Activated CD4-positive, alpha-beta T cell treated with anti-CD3 and anti-CD28 coated beads for 36 hours (primary cell): ENCODE measurements at places on chromosomes 7 and 10. TPM values are rescaled to one million over a fixed set of nuclear protein-coding genes. Genes with fewer than 3 reads are reported as not detected.

The ARHGEF35 gene
- total RNA-seq, result 6.3 TPM

The MARVELD1 gene
- total RNA-seq, result 1.9 TPM

The LIPM gene
- total RNA-seq, result not detected

The HOXA9 gene
- not detected for total RNA-seq

The ZNF503 gene
- total RNA-seq, result 0.40 TPM

The HOXA6 gene
- total RNA-seq, result not detected

The FBXL13 gene
- total RNA-seq, result 0.83 TPM

The NT5C3A gene
- total RNA-seq, result 40.9 TPM

- H3K27me3 ChIP-seq, result no peaks in the 10 kb centered on the region
- H3K27ac ChIP-seq, result no peak overlapping the region
- no peaks in the 10 kb centered on the region for H3K4me1 ChIP-seq
- no peak overlapping the region for H3K4me3 ChIP-seq
- DNase-seq, result no peak
Observed at GRCh38 chr10:78420946-78421735, 387.5 kb downstream of the RPS24 start.

- no peak for DNase-seq
- H3K27me3 ChIP-seq, result no peaks in the 10 kb centered on the region
- no peak overlapping the region for H3K27ac ChIP-seq
- no peaks in the 10 kb centered on the region for H3K4me1 ChIP-seq
Observed at GRCh38 chr10:83253011-83253671, 886.2 kb upstream of the GHITM start.

GRCh38 chr7:80770061-80770460, 131.6 kb downstream of the CD36 start:
- H3K4me1 ChIP-seq, result no peaks in the 10 kb centered on the region
- H3K27ac ChIP-seq, result no peak overlapping the region
- H3K4me3 ChIP-seq, result no peak overlapping the region
- no peak for DNase-seq
- no peaks in the 10 kb centered on the region for H3K27me3 ChIP-seq

GRCh38 chr7:57424515-57425238, 25.3 kb upstream of the ZNF716 start:
- H3K36me3 ChIP-seq, result peaks cover 3% of the 10 kb centered on the region
- H3K27ac ChIP-seq, result no peak overlapping the region
- no peaks in the 10 kb centered on the region for H3K4me1 ChIP-seq
- H3K4me3 ChIP-seq, result no peak overlapping the region
- DNase-seq, result no peak

GRCh38 chr10:95201736-95202135, 7.7 kb downstream of the ACSM6 start:
- H3K4me1 ChIP-seq, result no peaks in the 10 kb centered on the region
- DNase-seq, result no peak

- no peak overlapping the region for H3K27ac ChIP-seq
- no peak overlapping the region for H3K4me3 ChIP-seq
- no peaks in the 10 kb centered on the region for H3K27me3 ChIP-seq
- peaks cover 42% of the 10 kb centered on the region for H3K4me1 ChIP-seq
Observed at GRCh38 chr7:23520582-23520981, 11.2 kb downstream of the TRA2A start.

- H3K4me3 ChIP-seq, result no peak overlapping the region
- peaks cover 2% of the 10 kb centered on the region for H3K36me3 ChIP-seq
- H3K27me3 ChIP-seq, result peaks cover 4% of the 10 kb centered on the region
- DNase-seq, result no peak
- no peak overlapping the region for H3K27ac ChIP-seq
Observed at GRCh38 chr7:1762238-1762945, 92.3 kb downstream of the ELFN1 start.

DNA sequence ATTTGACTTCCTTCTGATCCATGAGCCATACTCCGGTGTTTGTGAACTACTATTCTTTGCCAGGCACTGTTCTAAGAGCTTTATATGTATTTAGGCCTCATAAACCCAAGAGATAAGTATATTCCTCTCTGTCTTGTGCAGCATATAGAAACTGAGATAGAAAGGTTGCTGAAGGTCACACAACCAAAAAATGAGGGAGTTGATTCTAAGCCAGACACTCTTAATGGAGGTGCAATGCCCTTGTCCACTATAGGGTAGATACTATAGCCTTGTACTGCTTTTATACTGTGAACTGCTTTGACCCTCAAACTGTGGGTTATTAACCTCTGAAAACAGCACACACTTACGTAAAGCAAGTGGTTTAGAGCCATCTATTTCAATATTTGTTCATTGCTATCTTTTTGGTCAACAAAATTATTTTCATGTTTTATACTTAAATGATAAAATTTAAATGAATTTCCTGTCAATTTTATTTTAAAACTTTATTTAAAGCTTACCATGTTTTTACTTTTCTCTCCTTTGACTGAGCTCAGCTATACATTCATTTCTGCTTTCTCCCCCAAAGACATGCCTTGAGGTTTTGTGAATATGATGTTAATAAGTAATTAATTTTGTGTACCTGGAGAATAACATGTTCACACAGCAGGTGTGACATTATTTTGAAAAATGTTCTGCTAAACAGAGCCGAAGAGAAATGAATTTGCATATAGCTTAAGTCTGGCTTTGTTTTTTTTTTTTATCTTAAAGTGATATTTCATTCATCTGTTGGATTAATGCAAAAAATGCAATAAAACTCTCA, 687.3 kb downstream of the DNAJB9 start:
- no peak overlapping the region for H3K27ac ChIP-seq
- no peak for DNase-seq
- no peaks in the 10 kb centered on the region for H3K4me1 ChIP-seq
- no peaks in the 10 kb centered on the region for H3K36me3 ChIP-seq

DNA sequence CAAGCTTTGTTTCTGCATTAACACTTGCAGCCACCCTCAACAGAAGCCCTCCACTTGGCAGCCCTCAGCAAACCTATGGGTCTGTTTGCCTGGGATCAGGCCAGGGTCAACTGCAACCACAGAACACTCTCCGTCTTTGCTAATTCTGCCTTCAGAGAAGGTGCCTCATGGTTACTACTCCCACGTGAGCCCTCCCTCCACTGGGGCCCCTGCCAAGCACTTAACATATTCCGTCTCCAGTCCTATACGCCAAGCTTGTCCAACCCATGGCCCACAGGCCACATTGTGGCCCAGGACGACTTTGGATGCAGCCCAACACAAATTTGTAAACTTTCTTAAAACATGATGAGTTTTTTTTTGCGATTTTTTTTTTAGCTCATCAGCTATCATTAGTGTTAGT, 54.7 kb downstream of the HSPA12A start:
- no peak for DNase-seq
- peaks cover 24% of the 10 kb centered on the region for H3K27me3 ChIP-seq
- no peaks in the 10 kb centered on the region for H3K36me3 ChIP-seq
- H3K4me1 ChIP-seq, result no peaks in the 10 kb centered on the region
- H3K27ac ChIP-seq, result no peak overlapping the region
- H3K4me3 ChIP-seq, result no peak overlapping the region

DNA sequence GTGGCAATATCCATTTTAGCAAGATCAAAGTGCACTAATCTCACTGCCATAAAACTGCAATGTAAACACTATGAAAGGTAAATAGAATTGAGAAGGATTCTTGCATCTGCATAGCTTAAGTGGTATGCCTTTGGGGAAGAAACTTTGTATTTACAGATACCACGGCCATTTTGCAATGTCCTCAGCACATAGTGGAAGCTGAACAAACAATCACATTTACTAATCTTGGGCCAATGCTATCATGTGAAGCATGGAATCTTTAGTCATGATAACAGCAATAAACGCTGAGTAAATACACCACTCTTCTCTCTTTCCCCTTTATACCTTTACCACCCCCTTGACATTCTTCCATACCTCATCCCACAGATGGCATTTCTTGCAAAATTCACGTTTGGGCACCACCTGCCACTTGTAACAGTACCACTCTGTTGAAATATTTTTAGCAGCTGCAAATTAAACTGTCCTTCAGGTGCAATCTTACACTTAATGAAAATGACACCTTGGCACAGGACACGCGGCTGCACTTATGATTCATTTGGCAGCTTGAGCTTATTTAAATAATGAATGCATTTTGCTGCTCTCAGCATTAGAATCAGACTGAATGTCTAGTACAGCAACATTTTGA, 171.8 kb downstream of the SEMA3A start:
- no peaks in the 10 kb centered on the region for H3K27me3 ChIP-seq
- H3K4me3 ChIP-seq, result no peak overlapping the region
- H3K27ac ChIP-seq, result no peak overlapping the region
- no peaks in the 10 kb centered on the region for H3K36me3 ChIP-seq
- H3K4me1 ChIP-seq, result no peaks in the 10 kb centered on the region

DNA sequence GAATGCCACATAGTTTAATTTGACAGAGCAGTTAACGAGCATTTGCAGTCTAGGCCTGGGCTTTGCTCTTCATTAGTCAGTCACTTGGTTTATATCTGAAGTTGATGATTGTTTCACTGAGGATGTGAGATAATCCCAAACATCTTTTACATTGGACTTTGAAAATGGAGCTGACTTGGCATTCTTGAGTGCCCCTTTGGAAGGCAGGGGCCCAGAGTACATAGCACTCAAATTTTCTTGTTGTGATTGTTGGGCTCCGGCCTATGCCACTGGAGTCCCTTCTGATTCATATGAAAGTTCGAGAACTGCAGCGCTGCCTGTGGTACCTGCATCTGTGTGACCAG, 21.9 kb downstream of the DNAJB6 start:
- DNase-seq, result no peak
- peaks cover 42% of the 10 kb centered on the region for H3K4me1 ChIP-seq
- H3K27me3 ChIP-seq, result no peaks in the 10 kb centered on the region

DNA sequence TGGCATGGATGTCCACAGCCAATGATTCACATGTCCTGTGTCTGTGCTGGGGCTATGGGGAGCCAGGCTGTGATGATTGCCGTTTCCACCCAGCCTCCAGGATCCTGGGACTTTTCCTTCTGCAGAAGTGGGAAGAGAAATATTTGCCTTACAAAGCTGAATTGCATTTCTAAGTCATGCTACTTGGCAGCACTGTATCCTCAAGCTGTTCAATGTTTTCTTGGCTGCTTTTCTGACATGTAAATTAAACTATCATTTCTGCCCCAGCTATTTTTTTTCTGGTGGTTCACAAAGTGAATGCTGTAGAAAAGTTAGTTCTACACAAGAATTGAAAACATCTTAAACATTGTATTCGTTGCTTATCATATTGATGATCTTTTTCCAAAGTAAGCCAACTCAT, 51.9 kb upstream of the TCERG1L start:
- DNase-seq, result no peak
- peaks cover 2% of the 10 kb centered on the region for H3K27me3 ChIP-seq
- H3K27ac ChIP-seq, result no peak overlapping the region
- H3K4me1 ChIP-seq, result no peaks in the 10 kb centered on the region

GRCh38 chr10:99279626-99280111, 44.0 kb upstream of the HPSE2 start:
- H3K36me3 ChIP-seq, result no peaks in the 10 kb centered on the region
- H3K27me3 ChIP-seq, result peaks cover 15% of the 10 kb centered on the region
- no peaks in the 10 kb centered on the region for H3K4me1 ChIP-seq
- H3K27ac ChIP-seq, result no peak overlapping the region
- no peak for DNase-seq

DNA sequence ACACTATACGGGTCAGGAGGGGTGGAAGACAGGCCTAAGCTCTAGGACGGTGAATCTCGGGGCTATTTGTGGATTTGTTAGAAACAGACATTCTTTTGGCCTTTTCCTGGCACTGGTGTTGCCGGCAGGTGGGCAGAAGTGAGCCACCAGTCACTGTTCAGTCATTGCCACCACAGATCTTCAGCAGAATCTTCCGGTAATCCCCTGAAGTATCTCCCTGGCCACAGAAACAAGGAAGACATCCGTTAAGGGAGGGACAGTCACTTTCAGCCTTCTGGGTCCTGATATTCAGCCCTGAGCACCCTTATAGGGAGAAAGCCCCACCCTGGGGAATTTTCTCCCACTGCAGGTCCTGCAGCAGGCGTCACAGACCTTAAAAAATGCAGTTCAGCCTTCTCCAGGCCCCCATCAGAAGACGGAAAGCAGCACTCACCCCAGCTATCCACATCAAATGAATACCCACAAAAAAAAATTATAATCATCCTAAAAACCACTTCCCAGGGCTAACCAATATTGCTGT, 23.2 kb downstream of the PLAC9 start:
- H3K27ac ChIP-seq, result peak overlapping the region; percentile 70
- DNase-seq, result no peak
- peaks cover 10% of the 10 kb centered on the region for H3K4me1 ChIP-seq
- peaks cover 84% of the 10 kb centered on the region for H3K36me3 ChIP-seq
- H3K4me3 ChIP-seq, result no peak overlapping the region
- no peaks in the 10 kb centered on the region for H3K27me3 ChIP-seq

GRCh38 chr10:15167411-15168290, 842 bp downstream of the NMT2 start:
- DNase-seq, result peak; percentile 67
- H3K4me3 ChIP-seq, result peak overlapping the region; percentile 82
- H3K4me1 ChIP-seq, result peaks cover 58% of the 10 kb centered on the region
- H3K27me3 ChIP-seq, result no peaks in the 10 kb centered on the region
- H3K27ac ChIP-seq, result peak overlapping the region; percentile 86

DNA sequence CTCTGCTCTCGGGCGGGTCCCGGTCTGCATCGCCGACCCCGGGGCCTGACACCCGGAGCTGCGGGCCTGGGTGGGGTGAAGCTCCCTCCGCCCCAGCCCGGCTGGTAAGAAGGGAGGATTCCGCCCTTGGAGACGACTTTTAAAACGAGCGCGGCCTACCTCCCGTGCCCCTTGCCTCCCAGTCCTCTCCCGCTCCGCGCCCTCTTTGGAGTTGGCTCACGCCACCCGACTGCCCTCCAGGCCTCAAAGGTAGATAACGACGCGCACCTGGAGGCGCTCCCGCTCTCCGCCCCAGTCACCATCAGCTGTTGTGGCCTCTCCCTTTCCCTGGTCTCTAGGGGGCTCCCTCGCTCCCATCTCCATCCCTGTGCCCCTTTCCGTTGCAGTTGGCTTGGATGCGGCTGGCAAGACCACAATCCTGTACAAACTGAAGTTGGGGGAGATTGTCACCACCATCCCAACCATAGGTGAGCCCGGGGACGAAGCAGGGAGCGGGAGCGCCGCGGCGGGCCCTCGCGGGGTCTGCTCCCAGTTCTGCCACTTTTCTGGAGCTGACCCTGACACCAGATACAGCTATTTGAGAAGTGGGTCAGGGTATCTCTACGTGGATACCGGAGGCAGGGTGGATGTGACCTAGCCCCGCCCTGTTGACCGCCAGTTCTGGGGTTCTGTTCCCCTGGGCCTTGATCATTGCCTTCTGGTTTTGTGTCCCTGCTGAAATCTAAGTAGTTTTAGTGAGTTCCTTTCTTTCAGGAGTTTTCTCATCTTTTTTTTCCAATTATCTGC, 679 bp downstream of the ARF5 start:
- H3K4me3 ChIP-seq, result peak overlapping the region; percentile 90
- DNase-seq, result peak; percentile 54
- H3K4me1 ChIP-seq, result peaks cover 33% of the 10 kb centered on the region
- no peaks in the 10 kb centered on the region for H3K27me3 ChIP-seq

- no peaks in the 10 kb centered on the region for H3K4me1 ChIP-seq
- no peak overlapping the region for H3K4me3 ChIP-seq
- no peak overlapping the region for H3K27ac ChIP-seq
- H3K27me3 ChIP-seq, result peaks cover 24% of the 10 kb centered on the region
Observed at GRCh38 chr7:35241436-35241835, 12.5 kb downstream of the TBX20 start.
